AG09319 (cell line): ENCODE measurements at places on chromosomes 6 and 20.

DNA sequence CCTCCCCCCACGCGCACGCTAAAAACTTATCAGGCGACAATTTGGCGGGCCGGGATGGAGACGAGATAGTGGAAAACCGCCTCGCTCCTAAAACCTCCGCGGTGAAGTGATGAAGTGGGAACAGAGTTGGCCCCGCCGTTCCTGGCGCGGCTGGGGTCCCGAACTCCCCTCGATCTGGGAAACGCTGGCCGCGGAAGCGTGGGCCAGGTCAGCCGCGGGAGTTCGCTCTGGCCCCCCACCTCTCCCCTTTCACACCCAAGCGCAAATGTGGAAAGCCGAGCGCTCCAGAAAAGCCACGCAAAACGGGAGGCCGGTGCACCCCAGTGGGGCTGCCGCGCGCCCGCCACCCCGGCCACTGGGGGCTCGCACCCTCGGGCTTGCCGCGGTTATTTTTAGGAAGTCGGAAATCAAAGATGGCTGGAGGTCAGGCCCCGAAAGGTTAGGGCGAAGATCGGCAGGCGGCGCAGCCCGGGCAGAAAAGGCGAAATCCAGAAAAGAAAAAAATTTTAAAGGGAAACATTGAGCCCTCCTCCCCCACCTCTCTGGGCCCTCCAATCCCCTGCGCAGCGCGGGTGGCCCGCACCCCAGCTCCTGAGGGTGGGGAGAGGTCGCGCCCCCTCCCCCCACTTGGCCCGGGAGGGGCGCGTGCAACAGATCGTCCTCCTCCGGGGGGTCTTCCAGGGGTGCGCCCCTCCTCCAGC, 1.0 kb downstream of the SALL4 start:
- DNase-seq = no peak

GRCh38 chr6:33908025-33908424, 104.2 kb upstream of the MLN start:
- DNase-seq = no peak

DNA sequence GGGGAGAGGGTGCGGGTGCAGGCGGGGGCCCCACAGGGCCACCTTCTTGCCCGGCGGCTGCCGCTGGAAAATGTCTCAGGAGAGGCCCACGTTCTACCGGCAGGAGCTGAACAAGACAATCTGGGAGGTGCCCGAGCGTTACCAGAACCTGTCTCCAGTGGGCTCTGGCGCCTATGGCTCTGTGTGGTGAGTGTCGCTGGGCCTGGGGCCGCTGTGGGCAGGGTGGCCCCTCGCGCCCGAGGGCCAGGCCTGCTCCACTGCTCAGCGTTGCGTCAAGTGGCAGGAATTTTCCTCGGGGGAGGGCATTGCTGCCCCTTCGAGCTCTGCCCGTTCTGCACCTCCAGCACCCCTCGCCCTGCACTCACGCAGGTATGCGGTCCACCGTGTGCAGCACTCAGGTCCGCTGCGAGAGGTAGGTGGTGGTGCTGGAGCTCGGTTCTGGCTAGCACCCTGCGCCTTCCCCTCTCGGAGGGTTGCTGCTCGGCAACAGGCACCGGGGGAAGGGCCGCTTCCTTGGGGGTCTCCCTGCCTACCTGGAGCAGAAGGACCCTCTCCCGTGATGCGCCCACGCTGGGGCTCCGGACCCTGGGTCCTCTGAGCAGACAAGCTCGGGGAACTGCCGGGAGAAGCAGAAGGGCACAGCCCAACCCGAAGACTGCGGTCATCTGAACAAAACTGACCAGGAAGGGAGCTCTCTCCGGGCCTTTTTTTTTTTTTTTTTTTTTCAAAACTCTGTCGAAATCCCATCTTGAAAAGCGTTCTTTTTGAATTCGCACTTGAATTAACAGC, 674 bp downstream of the MAPK14 start:
- no peak for DNase-seq

GRCh38 chr6:25175196-25175595, 104.0 kb upstream of the CARMIL1 start:
- no peak for DNase-seq

- no peak for DNase-seq
These were observed 1.4 kb upstream of the EPM2A start for GRCh38 chr6:145736661-145737144.

DNA sequence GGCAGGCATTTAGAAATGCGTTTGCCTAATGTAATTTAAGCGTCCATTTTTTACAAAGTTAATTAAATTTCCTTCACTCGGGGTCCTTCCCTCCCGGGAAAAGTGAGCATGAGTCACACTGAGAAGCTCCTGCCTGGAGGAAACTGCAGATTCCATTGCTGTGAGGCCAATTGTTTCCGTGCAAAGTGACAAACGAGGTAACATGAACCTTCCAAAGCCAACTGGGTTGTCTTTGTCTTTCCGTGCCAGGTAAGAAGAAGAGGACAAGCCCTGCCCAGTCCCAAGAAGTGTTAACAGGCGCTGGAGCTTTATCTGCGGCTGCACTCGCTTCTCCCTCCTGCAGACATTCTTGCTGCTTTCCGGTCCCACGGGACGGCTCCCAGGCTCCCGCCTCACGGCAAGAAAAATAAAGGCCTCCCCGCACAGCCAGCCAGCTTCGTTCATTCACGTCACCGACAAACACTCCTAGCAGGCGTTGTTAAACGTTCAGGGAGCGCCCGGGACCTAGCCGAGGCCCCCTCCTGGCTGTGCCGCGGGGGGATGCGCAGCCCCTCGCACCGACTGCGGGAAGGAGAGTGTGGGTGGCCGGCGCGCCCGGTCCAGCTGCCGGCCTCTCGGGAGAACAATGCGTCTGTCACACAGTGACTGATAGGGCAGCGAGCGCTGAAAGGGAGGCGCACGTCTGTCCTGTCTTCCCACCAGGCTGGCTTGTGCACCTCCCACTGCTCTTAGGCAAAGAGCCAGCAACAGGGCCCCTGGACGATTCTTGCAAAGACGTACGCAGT, 61.5 kb upstream of the HDDC2 start:
- DNase-seq = no peak

DNA sequence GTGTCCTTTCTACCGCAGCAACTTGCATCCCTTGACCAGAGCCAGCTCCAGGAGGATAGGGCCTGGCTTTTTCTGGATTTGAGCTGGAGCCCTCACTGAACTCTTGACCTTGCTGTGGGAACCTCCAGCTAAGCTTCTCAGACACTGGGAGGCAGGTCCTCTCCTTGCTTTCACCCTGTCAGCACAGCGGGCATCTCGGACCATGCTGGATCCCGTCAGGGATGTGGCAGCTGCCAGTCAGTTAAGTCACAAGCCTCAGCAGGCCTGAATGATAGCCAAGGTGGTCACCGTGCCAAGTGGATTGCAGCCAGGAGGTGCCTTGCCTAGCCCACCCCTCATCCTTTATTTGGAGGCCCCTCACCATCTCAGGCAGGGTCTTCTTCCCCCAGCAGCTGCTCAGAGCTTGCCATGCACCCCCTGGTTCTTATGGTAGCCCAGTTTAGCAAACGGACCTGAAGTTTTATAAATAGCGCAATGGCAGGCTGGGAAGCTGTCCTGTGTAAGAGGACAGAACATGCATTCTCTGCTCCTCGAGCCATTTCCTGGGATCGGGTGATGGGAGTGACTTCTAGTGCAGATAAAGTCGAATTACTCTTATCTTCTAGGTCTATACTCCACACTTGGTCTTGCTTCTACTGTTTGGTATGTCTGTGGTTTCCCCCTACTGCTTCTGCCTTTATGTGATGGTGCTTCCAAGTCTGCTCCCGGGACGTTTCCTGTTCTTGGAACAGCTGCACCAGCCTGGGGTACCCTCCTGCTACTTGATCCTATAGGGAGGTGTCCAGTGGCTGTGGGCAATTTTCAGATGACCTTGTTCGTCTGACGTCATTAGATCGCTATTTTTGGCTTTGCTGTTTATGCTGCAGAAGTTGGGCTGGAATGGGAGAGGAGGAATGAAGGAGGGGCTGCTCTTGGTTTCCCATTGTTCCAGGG, 7.1 kb upstream of the MYLK2 start:
- peak; percentile 48 for DNase-seq

- peak; percentile 84 for DNase-seq
These were observed 5.4 kb downstream of the CCND3 start for GRCh38 chr6:41936073-41936837.

GRCh38 chr6:16582446-16583143, 178.7 kb downstream of the ATXN1 start:
- DNase-seq = no peak

- DNase-seq = no peak
These were observed 76.5 kb upstream of the TMEM170B start for GRCh38 chr6:11460837-11461661.

GRCh38 chr6:116192786-116193185, 61.1 kb downstream of the TSPYL4 start:
- no peak for DNase-seq

DNA sequence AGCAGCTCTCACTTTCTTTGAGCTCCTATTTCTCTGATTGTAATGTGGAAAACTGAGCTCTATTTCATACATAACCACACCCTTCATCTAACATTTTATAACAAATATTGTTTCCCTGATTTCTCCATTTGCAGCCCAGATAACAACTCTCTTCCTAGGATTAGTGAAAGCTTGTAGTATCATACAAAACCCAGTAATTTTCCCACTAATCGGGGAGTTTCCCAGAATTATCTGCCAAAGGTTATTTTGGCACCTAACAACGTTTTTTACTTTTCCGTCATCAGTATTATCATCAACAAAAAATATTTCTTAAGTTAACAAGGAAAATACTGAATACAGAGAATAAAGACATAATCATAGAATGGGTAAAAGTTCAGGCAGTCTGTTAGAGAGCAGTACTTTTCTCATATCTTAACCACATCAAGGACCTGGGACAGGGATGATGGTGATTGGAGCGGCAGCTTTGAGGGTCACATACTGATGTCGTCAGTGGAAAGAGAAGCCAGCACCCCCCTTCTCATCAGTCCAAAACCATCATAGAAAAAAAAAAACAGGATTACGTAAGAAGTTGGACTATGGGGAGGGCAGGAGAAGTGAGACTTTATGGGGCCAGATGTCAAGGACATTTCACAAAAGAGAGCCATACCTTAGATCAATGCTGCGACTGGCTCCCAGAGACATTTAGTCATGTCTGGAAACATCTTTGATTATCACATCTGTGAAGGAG, 166.1 kb upstream of the TNFAIP3 start:
- DNase-seq = no peak

- no peak for DNase-seq
These were observed 9.2 kb upstream of the PREX1 start for GRCh38 chr20:48837014-48837413.

DNA sequence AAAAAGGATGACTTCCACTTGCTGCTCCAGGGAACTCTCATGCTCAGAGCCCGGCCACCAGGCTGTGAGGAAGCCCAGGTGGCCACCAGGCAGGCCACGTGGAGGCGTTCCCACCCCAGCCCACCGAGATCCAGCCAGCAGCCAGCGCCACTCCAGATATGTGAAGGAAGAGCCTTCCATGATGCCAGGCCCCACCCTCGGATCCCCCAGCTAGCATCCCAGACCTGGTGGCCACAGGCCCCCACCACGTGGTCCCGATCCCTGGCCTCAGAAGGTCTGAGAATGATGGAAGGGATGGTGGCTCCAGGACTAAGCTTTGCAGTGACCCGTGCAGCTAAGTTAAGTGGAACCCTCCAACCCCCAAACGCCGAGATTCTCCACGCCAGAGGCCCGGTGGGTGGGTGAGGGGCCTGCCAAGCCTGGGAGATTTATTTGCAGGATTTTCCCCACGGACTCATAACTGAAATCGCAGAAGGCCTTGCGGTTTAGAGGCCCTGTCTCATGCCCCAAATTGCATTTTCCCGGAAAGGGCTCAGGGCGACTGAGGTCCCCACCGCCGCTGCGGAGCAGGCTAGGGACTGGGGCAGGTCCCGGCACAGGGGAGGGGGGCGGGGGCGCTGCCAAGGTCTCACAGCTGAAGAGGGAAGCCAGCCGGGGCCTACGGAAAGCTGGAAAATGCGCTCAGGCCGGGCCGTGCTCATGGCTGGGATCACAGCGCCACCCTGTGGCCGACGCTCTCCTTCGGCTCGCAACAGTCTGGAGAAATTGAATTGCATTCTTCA, 31.1 kb upstream of the CST7 start:
- DNase-seq = peak; percentile 27

DNA sequence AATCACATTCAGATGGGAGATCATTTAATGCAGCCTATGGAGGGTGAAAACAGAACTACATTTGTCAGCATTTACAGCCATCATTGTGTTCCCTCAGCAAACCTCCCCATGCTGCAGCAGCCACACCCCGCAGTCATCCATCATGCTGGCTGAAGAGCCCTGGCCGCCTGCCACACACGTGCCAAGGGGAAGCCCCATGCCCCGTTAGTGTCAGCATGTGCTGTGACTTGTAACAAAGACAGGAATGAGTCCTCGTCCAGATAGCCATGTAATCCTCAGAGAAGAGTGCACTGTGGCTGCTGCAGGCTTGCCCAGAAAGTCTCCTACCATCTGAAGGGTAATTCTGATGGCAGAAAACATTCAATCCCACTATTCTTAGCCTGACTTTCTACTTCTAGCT, 1097.8 kb downstream of the KIF16B start:
- no peak for DNase-seq

DNA sequence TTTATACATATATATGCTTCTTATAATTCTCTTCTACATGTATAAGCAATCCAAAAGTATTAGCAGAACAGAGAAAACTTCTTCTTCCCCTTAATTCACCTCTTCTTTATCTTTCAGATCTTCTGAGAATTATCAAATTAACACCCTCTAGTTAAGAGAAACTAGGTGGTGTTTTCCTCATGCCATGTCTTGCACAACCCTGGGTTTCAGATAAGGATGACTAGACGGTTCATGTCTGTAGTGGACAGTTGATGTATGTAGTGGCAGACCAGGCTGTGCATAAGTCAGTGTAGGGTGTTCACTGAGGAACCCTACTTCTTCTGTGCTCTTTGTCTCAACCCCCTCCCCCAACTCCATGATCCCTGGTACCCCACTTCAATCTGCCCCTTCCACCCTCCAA, 187.3 kb downstream of the SAMD5 start:
- no peak for DNase-seq

DNA sequence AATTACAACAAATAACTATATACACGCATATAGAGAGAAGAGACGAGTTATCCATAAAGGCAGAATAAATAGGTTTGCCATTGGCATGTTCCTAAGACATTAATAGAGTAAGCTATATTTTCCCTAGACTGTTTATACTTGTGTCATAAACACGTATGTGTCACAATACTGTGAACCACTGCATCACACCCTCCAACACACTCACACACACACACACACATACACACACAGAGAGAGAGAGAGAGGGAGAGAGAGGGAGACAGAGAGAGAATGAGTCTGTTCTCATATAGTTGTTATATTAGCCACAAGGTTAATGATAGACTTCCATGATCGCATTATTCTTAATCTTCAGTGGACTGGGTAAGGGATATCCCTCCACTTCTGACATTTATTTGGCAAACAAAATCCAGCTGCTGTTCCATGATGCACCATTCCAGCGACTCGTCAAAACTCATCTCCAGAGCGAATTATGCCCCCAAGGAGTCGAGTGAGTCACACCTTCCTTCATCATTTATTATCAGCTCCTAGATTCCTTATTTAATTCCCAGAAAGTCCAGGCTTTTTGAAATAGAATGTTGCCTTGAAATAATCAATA, 82.8 kb upstream of the HIVEP1 start:
- DNase-seq = no peak

DNA sequence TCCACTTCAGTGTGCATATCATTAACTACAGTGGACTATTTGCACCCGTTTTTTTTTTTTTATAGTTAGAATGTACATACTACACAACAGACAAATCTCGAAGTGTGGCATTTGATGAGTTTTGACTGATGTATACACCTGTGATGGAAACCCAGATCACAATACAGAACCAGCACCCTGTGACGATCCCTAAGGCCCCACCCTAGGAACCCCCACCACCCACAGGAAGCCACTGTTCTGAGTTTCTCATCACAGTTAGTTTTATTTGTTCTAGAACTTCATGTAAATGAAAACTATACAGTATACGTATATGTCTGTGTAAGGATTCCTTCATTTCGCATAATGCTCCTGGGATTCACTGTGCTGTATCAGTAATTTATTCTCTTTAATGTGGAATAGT, 102.8 kb downstream of the IRF4 start:
- DNase-seq = no peak
